ENCODE measurements at places on chromosomes 7 and 10.

DNA sequence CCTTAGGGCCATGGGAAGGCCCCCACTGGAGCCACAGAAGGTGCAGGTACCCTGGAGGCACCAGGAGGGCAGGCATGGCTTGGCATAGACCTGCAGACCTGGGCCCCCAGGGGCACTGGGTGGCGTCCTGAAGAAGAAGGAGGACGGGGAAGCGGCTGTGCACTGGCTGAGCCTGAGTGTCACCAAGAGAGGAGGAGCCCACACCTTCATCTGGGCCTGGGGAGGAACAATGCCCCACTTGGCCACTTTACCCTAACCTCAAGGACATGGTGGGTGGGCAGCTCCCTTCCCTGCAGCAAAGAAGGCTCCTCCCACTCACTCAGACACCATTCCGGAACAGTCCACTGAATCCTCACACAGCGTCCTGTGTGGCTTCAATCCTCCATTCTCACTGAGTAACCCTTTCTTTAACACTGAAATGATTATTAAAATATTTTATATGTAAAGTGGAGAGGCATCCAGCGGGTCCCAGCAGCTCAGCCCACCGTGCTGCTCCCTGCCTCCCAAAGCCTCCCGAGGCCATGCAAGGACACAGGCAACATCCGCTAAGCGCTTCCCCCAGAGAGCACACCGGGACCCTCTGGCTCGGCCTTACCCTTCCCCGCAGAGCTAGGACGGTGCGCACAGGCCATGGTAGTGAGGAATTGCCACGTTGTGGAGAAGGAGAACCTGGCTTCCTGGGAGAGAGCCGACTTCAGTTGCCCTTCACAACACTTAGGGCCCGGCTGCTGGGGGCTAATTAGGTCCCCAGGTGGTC, 516.7 kb upstream of the MGMT start:
- no peak for DNase-seq

DNA sequence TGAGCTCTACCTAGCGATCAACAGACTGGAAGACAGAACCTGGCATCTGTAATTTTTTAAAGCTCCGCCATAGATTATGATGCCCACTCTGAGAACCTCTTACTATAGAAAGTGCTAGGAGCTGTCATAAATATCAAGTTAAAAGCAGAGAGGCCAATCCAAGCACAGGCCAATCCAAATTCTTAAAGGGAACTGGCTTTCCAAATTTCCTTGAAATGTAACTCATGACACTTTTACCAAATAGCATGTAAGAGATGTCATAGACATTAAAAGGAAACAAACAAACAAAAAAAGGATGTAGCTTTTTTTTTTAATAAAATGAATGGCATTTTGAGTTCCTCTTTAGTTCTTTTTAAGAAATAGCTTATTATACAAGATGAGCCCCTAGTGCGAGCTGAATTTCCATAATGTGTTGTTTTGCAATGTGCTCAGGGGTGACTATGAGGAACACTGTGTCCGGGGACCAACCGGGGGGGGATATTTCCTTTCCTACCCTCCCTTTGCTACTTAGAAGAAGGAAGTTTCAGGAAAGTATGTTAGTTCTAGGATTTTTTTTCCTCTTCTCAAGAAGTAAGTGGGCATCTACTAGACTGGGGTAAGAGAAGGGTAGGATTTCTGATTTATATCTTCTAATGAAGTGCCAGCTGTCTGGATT, 23.7 kb upstream of the MRC1 start:
- no peak for DNase-seq

GRCh38 chr7:105790996-105791395, 85.4 kb downstream of the ATXN7L1 start:
- no peak for DNase-seq

DNA sequence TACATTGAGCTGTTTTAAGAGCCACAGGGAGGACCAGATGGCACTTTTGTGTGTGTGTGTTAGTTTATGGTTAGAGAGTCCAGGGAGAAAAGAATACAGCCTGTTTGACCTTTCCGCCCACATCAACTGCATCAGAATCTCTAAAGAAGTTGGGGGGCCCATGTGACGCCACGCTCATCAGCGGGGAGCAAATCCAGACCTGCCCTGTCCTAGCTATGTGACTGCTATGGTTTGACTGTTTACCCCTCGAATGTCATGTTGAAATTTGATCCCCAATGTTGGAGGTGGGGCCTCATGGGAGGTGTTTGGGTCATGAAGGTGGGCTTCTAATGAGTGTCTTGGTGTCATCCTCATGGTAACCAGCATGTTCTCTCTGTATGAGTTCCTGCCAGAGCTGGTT, 128.0 kb downstream of the ADRA2A start:
- no peak for DNase-seq

- no peak for DNase-seq
Measured at GRCh38 chr10:132506711-132507408, 30.7 kb upstream of the INPP5A start.

- no peak for DNase-seq
Measured at GRCh38 chr10:69483963-69484362, 32.7 kb downstream of the TSPAN15 start.

DNA sequence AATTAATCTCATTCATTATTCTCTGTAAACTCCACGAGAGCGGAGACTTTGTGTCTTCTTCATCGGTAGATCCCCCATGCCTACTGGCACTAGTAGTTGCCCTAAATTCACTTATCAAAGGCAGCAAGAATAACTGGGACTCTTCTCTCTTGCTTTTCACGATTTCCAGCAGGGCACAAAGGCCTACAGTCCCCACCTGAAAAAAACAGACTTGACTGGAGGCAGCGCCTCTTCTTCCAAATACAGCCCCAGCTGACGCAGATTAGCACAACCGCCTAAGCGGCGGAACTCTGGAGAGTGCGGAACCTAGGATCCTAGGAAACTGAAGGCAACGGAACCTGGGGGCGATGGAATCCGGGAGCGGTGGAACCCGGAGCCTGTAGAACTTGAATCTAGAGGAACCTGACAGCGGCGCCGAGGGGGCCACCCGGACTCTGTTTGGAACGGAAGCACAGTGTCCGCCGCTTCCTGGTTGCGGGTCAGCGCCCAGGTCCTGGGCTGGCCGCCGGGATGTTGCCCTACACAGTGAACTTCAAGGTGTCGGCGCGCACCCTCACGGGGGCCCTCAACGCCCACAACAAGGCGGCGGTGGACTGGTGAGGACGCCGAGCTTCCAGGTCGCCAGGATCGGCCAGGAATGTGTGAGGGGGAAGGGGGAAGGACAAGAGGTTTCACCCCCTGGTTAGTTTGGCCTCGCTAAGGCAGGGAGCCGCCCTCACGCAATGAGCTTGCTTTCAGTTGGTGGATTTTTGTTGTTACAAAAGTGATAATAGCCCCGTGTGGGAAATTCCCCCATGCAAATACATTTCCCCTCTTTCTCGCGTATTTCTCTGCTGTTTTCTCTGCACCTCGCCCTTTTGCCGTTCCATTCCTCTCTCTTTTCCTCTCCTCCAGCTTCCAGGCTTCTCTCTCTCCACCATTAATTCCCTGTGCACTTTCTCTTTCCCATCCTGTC, at the start of gene WDR11:
Gene WDR11, plus strand, starts transcription at position 452 of the 955 bp plus-strand sequence. Its CDS starts 59 bp downstream, at position 511.
- DNase-seq = peak; percentile 40

DNA sequence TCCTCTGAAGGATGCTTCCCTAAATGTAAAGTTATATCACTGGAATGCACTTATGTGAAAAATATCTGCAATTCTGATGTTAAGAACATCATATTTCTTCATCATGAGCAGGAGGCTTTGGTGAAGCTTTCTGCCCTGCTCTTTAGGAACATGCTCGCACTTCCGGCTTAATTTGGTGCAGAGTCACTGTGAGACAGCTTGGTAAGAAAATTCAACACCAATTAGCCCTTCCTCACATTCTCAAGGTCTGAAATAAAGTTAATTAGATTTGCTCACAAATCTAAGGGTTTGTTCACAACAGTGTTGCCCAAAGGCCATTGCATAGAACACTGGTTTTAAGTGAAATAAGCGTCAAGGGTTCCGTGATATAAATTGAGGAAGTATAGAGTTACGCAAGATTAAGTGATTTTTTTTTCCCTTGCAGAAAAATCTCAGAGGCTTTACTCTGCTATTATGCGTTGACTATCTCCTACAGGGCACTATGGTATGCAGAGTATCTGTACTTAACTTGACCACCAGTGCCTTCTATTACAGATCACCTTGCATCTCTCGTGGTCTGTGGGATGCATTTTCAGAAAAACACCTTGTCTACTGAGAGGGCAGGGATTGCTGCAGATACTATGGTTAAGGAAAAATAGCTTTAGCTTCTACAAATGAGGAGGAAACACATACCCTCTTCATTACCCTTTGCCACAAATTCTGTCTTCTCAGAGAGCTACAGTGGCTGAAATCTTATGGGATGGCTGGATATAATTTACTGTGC, 953.9 kb downstream of the TYW1 start:
- no peak for DNase-seq

GRCh38 chr7:134890246-134891240, 95.8 kb upstream of the AGBL3 start:
- no peak for DNase-seq

GRCh38 chr7:92634924-92635519, 44.8 kb upstream of the FAM133B start:
- no peak for DNase-seq

DNA sequence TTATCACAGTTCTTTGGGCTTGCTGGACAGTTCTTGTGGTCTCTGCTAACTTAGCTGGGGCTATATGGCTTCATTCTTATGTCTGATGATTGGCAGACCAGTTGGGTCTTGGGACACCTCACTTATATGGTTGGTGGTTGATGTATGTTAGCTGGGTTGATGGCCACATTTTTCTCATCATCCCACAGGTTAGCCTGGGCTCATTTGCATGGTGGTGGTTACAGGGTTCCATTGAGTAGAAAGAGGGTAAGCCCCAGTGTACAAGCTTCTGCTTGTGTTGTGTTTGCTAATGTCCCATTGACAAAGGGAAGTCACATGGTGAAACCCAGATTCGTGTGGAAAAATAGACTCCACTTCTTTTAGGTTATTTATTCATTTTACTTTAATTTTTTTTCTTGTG, 40.6 kb downstream of the TMEM60 start:
- DNase-seq = no peak

DNA sequence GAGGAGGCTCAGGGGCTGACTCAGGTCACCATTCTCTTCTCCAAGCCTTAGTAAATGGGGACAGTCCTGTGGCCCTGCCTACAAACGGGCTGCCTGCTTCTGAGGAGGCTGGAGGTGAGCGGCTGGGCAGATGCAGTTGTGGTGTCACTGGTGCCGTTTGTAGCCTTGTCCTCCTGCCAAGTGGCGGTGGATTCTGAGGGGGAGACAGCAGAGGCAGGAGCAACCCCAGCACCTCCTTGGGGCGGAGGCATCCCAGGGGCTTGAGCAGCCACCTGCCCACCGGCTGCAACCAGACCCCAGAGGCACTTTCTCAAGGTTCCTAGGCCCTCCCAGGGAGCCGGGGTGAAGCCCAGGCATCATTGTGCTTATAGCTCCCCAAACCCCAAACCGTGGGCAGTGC, 112.5 kb downstream of the ZMIZ1 start:
- DNase-seq = no peak

GRCh38 chr7:135802697-135803096, 54.1 kb upstream of the FAM180A start:
- no peak for DNase-seq

- DNase-seq = no peak
Measured at GRCh38 chr10:85557077-85557476, 809.5 kb downstream of the GRID1 start.

GRCh38 chr10:68606918-68607317, 46.8 kb downstream of the TET1 start:
- DNase-seq = no peak

DNA sequence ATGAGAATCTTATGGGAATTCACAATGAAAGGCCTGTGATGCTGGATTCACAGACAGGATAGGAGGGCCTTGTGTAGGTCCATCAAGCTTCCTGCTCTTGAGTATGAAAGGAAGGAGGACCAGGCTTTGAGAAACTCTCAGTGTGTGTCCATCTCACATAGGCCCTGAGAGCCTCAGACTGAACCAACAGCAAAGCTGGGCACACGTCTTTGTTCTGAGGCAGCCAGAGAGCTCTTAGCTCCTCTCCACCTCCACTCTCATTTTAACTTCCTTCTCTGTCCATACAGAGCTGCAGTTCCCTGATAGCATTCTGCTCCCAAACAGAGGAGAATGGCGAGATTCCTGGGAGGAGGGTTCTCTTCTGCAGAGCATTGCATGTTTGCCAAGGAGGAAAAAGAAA, 515.6 kb downstream of the CALN1 start:
- no peak for DNase-seq

DNA sequence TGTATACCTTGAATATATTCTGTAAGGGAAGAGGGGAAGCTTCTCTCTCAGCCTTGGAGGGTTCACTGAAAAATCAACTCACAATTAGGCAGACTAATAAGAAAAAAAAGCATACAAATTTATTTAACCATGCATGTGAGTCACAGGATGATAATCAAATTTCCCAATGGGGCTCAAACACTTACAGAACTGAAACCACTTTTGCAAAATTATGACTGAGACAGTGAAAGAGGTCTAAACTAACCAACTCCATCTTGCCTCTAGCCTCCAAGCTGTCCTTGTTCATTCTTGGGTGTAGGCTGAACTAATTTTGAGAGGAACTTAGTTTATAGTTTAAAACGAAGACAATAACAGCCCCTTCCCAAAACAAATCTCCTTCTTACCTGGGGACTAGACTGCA, 618.3 kb upstream of the AUTS2 start:
- DNase-seq = no peak

DNA sequence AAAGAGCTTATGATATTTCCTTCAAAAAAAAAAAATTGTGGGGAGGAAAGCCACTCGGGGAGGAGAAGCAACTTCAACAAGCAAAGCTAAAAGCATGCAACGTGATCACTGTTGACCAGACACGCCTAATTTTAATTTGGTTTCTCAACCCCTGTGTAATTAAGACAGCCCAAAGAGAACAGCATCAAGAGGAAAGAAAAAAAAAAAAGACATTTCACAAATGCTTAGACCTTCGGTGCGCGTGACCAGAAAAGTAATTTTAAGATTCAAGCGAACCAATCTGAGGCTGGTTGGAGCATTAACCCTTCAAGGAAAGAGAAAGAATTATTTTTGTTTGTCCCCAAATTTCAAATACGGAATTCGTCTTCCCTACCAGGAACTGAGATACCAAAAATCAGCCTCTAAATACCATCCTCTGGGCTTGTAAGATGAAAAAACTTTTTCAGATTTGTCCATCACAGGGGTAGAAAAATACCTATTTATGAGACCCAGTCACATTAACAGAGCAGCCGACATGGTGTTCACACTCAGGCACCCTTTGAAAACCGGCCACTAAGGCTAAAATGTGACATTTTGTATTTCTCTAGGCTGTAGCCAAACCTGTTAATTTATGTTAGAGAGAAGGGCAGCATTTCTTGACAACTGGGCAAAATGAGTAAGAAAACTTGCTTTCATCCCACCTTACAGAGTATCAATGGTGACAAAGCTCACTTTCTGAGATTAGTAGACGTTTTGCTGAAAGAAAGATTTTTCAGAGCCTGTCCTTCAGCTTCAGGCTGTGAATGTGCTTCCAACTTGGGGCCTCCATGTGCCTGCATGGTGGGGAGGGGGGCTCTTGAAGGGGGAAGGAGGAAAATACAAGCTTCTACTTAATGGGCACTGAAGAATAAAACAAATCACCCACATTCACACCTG, 179.9 kb upstream of the KLF14 start:
- DNase-seq = no peak

All from cortex of kidney (tissue), 1 donor.